ENCODE measurements at places on chromosomes 4 and X.

DNA sequence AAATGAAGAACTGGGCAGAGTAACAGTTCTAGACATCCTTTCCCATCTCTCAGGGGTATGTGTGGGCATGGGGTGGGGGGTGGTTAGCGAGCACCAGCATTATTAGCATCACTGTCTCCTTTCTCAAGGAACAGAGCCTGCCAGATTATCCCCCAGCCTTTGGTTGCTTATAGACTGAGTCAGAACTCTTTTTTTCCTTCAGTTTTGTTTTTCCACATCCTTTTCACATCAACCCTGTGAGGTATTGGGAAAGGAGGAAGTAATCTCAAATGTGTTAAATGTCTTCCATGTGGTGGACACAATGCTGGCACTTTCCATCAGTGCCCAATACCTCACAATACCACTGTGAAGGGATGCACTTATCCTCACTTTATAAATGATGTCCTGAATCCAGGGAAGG, 3.1 kb upstream of the FGF16 start:
- no peak for DNase-seq

- no peak for DNase-seq
Measured at GRCh38 chrX:53261355-53261972, 19.9 kb downstream of the IQSEC2 start.

DNA sequence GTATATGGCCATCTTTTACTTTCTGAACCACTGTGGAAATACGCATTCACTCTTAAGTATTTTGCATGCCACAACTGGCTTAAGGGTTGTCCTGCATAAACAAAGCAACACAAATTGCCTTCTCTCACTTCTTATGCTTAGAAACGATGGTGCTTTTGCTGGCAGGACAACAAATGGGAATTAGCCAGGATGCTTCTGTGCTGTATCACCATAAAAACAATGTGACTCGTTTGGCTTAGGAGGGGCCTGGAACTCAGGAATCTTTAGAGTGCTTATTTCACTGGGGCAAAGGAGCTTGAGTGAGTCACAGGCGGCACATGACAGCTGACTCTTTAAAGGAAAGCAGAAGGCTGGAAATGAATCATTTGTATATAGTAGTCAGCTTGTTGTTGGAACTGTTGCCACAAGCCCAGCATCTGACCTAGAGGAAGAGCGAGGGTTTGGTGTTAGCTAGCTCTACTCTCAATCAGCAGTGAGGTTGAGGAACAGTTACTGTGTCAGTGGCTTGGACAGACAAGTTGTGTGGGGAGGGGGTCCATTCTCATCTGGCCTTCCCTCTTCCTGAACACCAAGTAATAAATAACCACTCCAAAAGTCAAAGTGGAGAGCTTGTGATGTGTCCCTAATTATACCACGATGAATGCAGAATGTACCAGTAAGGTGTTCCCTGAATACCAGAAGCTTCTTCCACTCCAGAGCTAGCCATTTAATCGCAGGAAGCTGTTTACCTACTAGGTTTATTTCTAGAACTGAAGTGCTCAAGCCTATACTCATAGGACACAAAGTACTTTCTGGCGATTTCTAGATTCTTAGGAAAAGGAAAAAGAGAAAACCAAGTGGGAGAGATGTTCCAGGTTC, 293.1 kb downstream of the CAMK2D start:
- peak; percentile 93 for DNase-seq

DNA sequence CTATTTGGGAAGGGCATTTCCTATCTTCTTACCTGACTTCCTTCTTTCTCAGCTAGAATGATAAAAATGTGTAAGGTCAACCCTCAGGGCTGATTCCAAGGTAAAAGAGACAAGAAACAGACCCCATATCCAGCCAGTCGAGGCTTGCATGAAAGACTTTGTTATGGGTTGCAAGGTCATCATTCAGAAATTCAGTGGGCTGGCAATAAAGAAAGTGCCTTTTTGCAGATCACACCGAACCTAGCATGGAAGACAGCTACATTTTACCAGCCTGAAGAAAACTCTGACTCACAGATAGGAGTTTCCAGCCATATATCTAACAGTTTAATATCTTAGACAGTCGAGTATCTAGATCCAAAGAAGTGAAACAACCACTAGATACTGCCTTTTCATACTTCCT, 87.4 kb downstream of the PDGFC start:
- DNase-seq, result no peak

GRCh38 chrX:115029869-115030570, 12.6 kb upstream of the IL13RA2 start:
- DNase-seq, result no peak
